Stimulated activated CD4-positive, alpha-beta T cell treated with anti-CD3 and anti-CD28 coated beads, Interleukin-15, amount 100 ng/mL, for 1 hour (primary cell): ENCODE measurements at places on chromosomes 6 and 20.

GRCh38 chr6:127186889-127187288 lies 68.4 kb downstream of the RSPO3 start:
- DNase-seq = no peak

GRCh38 chr6:107009499-107009898 lies 18.5 kb upstream of the MTRES1 start:
- no peak for DNase-seq

DNA sequence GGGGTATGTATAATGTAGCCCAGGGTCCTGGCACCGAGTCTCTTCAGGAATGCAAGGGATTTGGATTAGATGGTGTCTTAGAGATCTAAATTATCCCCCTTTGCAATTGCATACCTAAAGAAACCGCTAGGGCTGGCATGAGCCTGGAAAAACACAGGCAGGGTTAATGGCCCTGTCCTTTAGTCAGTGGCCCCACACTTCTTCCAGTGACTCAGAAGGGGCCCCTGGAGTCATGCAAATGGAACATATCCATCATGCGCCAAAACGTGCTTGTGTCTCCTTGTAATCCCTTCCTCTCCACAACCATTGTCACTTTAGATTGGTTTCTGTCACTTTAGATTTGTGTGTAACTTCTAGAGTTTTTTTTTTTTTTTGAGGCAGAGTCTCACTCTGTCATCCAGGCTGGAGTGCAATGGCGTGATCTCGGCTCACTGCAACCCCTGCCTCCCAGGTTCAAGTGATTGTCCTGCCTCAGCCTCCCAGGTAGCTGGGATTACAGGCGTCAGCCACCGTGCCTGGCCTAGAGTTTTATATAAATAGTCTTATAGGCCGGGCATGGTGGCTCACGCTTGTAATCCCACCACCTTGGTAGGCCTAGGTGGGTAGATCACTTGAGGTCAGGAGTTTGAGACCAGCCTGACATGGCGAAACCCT lies 8.7 kb upstream of the MYBL2 start:
- no peak for DNase-seq

- DNase-seq = no peak
These were observed 2.6 kb downstream of the COL19A1 start for GRCh38 chr6:69868961-69869360.

DNA sequence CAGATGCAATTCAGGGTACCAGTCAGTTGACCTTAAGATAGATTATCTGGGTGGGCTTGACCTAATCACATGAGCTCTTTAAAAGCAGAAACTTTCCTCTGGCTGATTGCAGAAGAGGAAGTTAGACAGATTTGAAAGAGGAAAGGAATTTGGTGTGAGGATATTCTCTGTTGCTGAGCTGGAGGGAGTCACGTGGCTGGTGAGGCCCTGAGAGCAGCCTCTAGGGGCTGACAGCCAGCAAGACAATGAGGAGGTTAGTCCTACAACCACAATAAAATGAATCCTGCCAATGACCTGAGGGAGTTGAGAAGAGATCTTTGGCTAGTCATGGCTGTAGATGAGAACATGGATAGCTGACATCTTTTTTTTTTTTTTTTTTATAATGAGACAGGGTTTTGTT lies 87.0 kb upstream of the B3GAT2 start:
- DNase-seq = no peak

DNA sequence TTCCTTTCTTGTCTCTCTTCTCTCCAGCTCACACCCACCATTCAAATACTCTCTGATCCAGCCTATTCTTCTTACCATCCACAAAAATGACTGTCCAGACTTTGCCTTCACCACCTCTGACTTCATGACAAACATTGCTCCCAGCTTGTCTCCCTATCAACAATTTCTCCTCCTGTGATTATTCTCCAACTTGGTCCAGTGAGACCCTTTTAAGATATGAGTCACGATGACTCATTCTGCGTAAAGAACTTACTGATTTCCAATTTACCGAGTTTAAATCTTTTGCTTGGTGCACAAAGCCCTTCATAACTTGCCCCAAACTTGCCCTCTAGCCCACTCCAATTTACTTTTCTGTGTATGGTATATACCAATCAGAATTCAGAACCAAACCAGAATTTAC lies 833.2 kb downstream of the MAFB start:
- no peak for DNase-seq

DNA sequence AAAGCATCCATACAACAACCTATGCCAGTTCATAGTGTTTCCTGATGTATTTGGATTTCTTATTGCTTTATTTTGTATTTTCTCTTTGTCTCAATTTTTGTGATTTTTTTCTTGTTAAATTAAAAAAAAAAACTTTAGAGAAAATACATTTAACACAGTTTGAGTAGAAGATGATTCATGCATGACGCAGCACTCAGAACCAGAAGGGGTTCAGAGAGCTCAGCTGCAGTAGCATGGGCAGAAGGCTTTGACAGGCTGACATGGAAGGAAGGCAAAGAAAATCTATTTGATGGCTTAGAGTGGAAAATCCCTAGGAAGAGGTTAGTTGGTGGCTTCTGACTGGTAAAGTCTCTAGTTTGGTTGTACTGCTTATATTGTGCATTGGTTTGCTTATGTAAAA lies 207.2 kb upstream of the STXBP5 start:
- DNase-seq = no peak

DNA sequence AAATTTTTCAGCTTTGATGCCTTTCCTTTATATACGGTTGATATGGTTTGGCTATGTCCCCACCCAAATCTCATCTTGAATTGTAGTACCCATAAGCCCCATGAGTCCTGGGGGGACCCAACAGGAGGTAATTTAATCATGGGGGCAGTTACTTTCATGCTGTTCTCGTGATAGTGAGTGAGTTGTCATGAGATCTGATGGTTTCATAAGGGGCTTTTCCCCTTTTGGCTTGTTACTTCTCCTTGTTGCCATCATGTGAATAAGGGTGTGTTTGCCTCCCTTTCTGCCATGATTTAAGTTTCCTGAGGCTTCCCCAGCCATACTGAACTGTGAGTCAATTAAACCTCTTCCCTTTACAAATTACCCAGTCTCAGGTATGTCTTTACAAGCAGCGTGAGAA lies 66.8 kb downstream of the ARHGAP18 start:
- no peak for DNase-seq

- no peak for DNase-seq
These were observed 55.0 kb downstream of the TOX2 start for GRCh38 chr20:43969501-43970182.

- no peak for DNase-seq
These were observed 118.3 kb downstream of the KHDC1L start for GRCh38 chr6:73107016-73107415.

DNA sequence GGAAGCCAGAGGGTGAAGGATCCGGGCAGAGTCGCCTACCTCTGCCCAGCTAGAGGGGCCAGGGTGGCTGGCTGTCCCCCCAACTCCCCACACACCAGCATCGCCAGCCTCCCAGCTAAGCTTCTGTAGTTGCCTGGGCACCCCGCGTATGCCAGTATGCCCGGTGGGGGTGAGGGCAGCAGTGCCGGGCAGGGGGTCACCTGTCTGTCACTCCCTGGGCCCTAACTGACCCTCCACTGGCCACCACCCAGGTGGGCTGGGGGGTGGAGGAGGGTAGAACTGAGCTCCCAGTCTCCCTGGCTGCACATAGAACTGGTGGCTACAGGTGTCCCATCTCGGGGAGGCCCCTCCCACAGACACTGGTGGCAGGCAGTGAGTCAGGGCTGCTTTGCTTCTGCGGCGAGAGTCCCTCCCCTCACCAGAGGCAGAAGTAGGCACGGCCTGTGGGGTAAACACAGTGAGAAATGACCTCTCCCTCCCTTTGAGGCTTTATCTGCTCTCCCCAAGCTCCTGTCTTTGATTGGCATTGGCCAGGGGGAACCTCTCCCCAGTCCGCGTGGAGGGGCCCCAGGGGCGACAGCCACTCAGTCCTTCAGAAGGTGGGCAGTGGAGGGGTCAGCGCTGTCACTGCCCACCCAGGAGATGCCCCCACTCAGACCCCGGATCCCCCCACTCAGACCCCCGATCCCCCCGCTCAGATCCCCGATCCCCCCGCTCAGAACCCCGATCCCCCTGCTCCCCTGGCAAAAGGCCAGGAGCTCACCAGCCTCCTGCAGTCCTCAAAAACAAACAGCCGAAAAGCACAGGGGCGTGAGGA lies 2.5 kb downstream of the NTSR1 start:
- no peak for DNase-seq

- no peak for DNase-seq
These were observed 852 bp downstream of the GMNN start for GRCh38 chr6:24775520-24776058.

DNA sequence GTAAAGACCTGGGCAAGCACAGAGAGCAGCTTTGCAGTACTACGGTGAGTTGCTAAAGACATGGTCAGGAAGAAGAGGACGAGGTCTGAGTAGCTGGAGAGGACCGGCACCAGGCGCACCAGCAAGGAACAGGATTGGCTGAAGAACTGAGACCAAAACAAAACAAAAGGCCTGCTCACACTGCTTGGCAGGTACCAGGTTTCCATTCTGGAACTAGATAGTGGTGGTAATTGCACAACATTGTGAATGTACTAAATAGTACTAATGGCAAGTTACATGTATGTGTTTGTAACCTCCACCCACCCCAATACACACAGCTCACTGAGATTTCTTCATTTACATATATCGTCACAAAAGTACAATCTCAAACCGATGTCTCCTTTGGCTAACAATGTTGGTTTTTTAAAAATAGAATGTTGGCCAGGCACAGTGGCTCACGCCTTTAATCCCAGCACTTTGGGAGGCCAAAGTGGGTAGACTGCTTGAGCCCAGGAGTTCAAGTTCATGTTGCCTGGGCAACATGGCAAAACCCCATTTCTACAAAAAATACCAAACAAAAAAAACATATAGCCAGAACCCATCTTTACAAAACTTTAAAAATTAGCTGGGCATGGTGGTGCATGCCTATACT lies 32.5 kb upstream of the LYRM2 start:
- no peak for DNase-seq

DNA sequence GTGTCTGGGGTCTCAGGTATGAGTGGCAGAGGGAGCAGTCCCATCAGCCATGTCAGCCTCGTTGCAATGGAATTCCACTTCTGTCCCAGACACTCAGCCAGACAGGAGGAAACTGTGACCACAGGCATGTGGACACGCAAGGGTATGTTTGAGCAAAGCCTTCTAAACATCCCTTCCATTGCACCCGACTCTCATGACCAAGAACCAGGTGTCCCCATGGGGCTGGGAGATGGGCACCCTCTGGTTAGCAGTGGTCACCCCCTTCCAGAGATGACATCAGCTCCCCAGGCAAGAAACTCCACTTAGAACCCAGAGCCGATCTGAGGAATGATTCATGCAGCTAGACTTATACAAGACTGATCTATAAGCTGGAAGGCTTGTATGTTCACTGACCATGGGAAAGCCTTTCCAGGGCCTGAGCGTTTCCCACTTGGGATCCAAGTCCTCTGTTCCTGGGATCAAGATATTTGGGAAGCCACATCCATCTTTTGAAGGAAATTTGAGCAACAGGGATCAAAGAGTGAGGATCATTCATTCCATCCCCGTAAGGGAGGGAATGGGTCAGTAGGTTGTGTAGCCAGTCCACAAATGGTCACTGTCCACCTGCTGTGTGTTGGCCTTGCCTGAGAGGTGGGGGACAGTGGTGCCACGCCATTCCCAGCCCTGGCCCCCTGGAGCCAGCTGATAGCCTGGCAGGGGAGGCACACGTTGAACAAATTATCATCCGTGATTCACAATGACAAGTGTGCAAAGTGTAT lies 3.9 kb upstream of the MRGBP start:
- no peak for DNase-seq

DNA sequence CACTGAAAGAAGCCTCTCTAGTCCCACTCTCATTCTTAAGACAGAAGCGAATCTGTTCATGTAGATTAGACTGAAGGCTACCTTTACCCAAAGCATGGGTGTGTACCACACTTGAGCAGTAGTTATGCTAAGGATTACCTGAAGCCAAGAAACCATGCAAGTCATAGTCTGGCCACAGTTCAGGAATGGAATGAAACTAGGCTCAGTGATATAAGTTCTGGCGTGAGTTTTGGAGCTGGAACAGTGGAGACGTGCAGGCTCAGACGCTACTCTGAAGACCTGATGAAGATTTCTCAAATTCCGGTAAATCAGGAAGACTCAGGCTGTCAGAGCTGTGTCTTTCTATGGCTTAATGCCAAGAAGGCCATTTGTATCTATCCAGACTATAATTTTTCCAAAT lies 219.9 kb downstream of the HDGFL1 start:
- DNase-seq = no peak

DNA sequence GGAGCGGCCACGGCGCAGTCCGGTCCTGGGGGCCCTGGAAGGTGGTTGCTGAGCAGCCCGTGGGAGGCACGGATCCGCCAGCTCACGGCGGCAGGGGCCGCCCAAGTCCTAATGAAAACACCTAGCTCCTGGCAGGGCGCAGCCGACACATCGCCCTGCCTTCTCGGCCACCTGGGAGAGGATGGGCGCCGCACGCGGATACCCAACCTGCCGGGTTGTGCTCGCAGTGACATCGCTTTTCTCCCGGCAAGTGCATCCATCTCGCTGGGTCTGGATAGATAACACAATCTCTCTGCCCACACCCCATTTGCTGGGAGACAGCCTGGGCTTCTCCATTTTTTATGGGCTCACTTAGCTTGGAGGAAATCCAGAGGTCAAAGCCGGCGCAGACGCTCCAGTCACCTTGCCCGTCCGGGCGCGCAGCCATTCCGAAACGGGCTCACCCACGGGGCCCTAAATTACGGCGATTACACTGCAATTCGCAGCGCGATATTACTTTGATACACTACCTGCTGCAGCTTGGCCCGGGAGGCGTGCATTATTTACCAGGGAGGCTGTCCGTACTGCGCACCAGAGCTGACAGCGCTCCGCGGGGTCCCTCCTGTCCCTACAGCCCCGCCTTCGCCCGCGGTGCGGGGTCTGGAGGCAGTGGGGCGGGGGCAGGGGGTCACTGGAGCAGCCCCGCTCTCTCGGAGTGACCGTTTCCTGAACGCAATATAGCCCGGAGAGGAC lies 36.2 kb upstream of the CCDC167 start:
- DNase-seq = no peak

- no peak for DNase-seq
These were observed 38.1 kb upstream of the HBS1L start for GRCh38 chr6:135092724-135093123.

DNA sequence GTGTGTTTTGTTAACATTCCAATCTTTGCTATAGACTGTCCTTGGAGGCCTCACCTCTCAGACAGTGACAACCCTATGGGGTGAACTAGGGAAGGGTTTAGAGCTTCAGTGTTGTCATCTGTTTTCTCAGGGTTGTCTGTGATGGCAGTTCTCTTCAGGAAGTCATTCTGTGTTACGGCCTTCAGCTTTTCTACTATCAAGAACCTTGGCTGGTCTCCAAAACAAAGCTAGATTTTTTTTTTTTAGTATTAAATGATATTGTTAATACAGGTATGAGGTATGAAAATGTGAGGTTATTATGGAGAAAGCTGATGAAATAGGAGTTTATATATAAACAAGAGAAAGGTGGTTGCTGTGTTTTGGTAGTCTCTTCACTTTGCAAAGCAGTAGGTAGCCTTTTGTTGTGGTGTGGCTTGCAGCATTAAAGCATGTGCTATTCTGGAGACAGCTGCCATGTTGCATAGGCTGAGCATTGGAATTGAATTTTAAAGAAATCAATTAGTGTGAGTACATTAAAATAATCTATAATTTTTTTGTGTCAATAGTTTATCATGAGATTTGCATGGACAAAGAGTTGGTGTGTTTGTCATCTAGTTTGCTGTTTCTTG lies 162.6 kb downstream of the CARMIL1 start:
- no peak for DNase-seq

GRCh38 chr6:72031471-72031870 lies 145.1 kb downstream of the RIMS1 start:
- no peak for DNase-seq
